ENCODE measurements at places on chromosomes 4 and X.

GRCh38 chrX:111481896-111482295 is 29.5 kb upstream of the SERTM2 start:
- H3K4me1 ChIP-seq: no peaks in the 10 kb centered on the region
- no peak overlapping the region for H3K4me3 ChIP-seq
- no peak for DNase-seq
- H3K27ac ChIP-seq: no peak overlapping the region
- no peaks in the 10 kb centered on the region for H3K36me3 ChIP-seq

DNA sequence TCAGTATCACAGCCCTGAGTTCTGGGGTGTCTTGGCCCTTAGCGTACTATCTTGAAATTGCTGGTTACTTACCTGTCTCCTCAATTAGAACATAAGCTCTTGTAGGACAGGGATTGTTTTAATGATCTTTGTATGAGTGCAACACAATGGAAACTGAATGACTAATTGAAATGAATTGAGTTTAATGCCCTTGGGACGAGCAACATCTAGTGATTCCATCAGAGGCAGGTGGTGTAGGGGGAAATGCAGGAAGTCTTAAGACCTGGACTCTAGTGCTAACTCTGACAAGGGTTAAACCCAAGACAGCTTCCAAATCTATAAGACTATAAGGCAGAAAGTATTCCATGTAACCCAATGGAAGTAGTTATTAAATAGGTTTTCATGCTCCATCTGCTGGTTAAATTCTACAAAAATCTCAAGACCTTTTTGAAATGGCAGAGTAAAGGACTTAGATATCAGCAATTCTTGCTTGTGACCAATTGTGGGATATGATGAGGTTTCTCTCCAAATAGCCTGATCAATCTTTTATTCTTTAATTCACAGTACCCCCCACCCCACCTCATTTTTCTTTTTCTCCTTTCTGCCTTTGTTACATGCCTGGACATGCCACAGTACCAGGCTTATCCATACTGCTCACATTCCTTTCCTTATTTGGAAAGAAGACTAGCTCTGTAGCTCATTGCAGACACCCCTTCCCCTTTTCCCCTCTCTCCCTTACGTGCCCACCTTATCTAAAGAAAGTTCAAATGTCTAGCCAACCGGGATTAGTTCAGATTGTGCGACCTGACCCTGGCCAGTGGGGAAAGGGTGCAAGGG is 340.8 kb downstream of the PAPSS1 start:
- no peaks in the 10 kb centered on the region for H3K4me1 ChIP-seq
- no peak overlapping the region for H3K4me3 ChIP-seq
- H3K36me3 ChIP-seq: no peaks in the 10 kb centered on the region
- H3K27ac ChIP-seq: no peak overlapping the region

GRCh38 chr4:153750197-153750817 is 9.5 kb downstream of the RNF175 start:
- no peak overlapping the region for H3K4me3 ChIP-seq
- peak; percentile 91 for DNase-seq
- H3K36me3 ChIP-seq: no peaks in the 10 kb centered on the region
- peaks cover 16% of the 10 kb centered on the region for H3K27me3 ChIP-seq
- H3K4me1 ChIP-seq: no peaks in the 10 kb centered on the region
- H3K27ac ChIP-seq: no peak overlapping the region

DNA sequence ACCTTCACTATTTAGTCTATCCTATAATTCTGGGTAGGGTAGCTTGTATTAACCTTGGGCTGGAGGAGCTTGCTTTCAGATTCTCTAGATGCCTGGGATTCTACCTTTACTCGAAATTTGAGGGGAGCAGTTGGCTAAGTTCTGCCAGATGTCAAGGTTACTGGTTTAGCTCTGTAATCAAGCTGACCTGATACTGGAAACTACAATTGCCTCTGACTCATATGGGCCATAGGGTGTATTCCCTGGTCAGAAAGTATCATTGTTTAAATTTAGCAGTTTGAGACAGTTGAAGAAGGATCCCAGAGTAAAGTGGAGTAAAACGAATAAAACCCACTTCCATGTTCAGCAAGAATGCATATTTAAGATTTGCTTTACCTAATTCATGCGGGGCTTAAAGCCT is 337.6 kb downstream of the SPIN4 start:
- no peaks in the 10 kb centered on the region for H3K4me1 ChIP-seq
- DNase-seq: no peak
- no peak overlapping the region for H3K4me3 ChIP-seq
- H3K36me3 ChIP-seq: no peaks in the 10 kb centered on the region

GRCh38 chrX:82765811-82766210 is 742.3 kb upstream of the POU3F4 start:
- H3K27me3 ChIP-seq: no peaks in the 10 kb centered on the region
- H3K27ac ChIP-seq: no peak overlapping the region
- H3K4me1 ChIP-seq: no peaks in the 10 kb centered on the region
- H3K4me3 ChIP-seq: no peak overlapping the region

- H3K36me3 ChIP-seq: no peaks in the 10 kb centered on the region
- H3K27me3 ChIP-seq: peaks cover 3% of the 10 kb centered on the region
- H3K4me1 ChIP-seq: no peaks in the 10 kb centered on the region
These were observed 137.2 kb upstream of the PGRMC2 start for GRCh38 chr4:128424527-128425497.

DNA sequence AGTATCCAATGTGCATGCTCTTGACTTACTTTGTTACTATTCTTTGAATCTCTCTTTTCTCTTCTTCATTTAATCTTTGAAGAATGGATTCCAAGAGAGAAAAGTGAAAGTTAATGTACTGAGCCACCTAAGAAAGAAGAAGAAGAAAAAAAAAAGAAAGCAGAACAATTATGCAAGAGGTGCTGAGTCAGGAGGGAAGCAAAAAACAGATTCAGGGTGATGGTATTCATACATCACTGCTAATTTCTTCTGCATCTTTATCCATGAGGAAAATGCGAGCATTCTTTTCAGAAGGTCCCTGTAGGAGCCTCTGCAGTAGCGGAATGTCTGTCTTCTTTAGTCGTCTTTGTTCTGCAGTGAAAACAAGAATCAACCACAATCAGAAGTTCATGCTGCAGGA is 43.9 kb downstream of the RASSF6 start:
- H3K36me3 ChIP-seq: no peaks in the 10 kb centered on the region
- no peak overlapping the region for H3K4me3 ChIP-seq

GRCh38 chrX:133749370-133749769 is 236.0 kb downstream of the GPC3 start:
- peaks cover 8% of the 10 kb centered on the region for H3K4me1 ChIP-seq
- H3K36me3 ChIP-seq: no peaks in the 10 kb centered on the region
- no peak overlapping the region for H3K27ac ChIP-seq
- no peak for DNase-seq
- H3K4me3 ChIP-seq: no peak overlapping the region

- H3K27me3 ChIP-seq: no peaks in the 10 kb centered on the region
- no peak overlapping the region for H3K27ac ChIP-seq
These were observed 208.8 kb downstream of the COX18 start for GRCh38 chr4:72860766-72861165.

- no peak overlapping the region for H3K27ac ChIP-seq
- no peak overlapping the region for H3K4me3 ChIP-seq
- H3K36me3 ChIP-seq: peaks cover 10% of the 10 kb centered on the region
These were observed 46.6 kb downstream of the RASGEF1B start for GRCh38 chr4:81424816-81425755.

DNA sequence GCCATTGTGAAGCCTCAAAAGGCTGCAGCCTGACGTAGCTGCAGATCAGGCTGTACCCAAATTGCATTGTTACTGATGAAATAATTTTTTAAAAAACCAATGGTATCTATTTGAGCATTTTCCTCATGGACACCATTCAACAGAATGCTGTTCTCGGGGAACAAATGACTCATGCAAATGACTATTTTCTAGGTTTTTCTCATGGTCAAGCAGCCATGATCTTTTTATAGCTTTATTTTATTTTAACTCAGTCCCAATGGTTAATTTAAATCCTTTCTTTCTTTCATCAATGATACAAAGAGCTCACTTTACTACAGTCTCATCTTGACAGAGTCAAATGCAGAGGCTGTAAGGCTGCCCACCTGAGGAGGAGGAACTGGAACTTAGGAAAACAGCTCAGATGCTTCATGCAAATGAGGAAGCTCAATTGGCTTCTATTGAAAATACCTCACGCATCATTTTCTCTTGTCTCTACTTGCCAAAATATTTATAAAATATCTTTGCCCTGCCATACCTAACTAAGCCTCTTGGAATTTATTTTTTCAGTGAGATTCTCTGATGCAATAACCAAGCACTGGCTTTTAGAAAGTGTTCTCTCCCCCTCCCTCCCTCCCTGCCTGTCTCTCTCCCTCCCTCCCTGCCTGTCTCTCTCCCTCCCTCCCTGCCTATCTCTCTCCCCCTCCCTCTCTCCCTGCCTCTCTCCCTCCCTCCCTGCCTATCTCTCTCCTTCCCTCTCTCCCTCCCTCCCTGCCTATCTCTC is 81.0 kb downstream of the SORBS2 start:
- no peak for DNase-seq
- H3K27me3 ChIP-seq: no peaks in the 10 kb centered on the region
- H3K36me3 ChIP-seq: no peaks in the 10 kb centered on the region
- H3K4me3 ChIP-seq: no peak overlapping the region
- H3K27ac ChIP-seq: no peak overlapping the region

GRCh38 chr4:7760706-7761105 is 179.0 kb downstream of the AFAP1 start:
- no peak for DNase-seq
- H3K27ac ChIP-seq: no peak overlapping the region
- no peak overlapping the region for H3K4me3 ChIP-seq
- H3K27me3 ChIP-seq: no peaks in the 10 kb centered on the region

DNA sequence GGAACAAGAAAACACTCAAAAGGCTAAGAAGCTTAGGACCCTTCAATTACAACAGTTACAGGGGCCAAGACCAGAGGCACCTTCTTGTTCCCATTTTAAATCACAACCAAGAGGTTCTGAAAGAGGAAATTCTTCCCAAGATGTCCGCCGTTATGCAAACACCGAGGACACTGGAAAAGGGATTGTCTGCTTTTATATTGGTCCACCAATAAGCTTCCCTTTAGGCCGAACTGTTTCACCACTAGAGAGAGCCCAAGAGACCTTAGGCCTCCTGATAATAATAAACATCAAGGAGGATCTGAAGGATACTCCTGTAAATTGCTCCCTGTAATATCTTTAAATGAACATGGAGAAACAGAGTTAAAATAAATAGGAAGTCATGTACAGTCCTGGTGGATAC is 92.6 kb upstream of the NLRP2B start:
- no peak overlapping the region for H3K4me3 ChIP-seq

DNA sequence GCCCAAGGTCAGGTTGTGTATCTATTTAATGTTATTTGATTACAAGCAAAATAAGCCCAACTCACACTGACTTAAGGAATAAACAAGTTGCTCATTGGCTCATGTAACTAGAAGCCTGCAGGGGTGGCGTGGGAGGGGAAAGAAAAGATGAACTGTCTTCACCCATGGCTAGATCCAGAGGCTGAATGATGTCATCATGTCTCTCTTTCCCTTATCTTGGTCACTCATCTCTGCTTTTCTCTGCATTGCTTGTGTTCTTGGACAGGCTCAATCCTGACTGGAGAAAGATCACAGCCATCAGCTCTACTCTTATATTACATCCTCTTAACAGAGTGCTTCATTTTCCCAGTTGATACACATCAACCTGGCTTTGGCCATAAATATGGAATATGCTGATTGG is 290.0 kb upstream of the DIAPH2 start:
- no peak overlapping the region for H3K27ac ChIP-seq
- no peaks in the 10 kb centered on the region for H3K27me3 ChIP-seq
- no peak overlapping the region for H3K4me3 ChIP-seq
- no peaks in the 10 kb centered on the region for H3K36me3 ChIP-seq
- no peaks in the 10 kb centered on the region for H3K4me1 ChIP-seq

GRCh38 chr4:4726051-4726450 is 133.4 kb upstream of the MSX1 start:
- H3K4me1 ChIP-seq: no peaks in the 10 kb centered on the region
- no peak overlapping the region for H3K27ac ChIP-seq
- H3K4me3 ChIP-seq: no peak overlapping the region
- no peaks in the 10 kb centered on the region for H3K27me3 ChIP-seq
- no peak for DNase-seq

GRCh38 chr4:23333946-23334878 is 555.6 kb downstream of the PPARGC1A start:
- no peaks in the 10 kb centered on the region for H3K36me3 ChIP-seq
- H3K4me1 ChIP-seq: peaks cover 26% of the 10 kb centered on the region
- H3K4me3 ChIP-seq: peak overlapping the region; percentile 1
- peak overlapping the region; percentile 89 for H3K27ac ChIP-seq
- H3K27me3 ChIP-seq: peaks cover 2% of the 10 kb centered on the region

GRCh38 chr4:48339642-48340041 is 1.7 kb upstream of the SLAIN2 start:
- no peak for DNase-seq
- H3K4me3 ChIP-seq: peak overlapping the region; percentile 29
- peaks cover 6% of the 10 kb centered on the region for H3K36me3 ChIP-seq
- H3K27ac ChIP-seq: no peak overlapping the region

DNA sequence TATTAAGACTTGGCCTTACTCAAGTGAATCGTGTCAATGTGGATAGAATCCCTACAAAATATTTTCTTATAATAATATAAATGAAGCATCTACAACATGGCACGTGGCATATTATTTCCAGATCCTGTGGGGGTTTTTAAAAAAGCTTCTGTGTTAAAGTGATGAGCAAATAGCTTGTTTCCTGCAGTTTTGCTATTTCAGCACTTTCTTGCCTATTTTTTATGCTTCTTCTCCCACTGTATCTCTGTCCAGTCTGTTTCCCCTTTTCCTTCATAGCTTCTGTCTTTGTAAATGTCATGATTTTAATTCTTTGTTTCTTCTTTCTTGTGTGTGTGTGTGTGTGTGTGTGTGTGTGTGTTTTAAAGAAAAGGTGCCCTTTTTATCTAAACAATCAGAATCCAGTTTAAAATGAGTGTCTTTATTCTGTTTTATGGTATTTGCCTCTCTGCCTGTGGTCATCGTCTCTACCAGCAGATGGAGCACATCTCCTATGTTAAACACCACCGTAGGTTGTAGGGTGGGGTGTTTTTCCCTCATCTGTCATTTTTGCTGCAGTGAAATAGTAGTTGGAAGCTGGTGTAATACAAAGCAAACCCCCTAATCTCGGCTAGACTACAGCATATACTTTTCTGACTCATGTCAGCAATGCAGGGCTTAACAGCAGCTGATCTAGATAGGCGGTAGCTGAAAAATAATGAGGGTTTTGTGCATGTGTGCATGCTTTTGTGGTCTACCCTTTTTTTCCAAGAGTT is 33.1 kb downstream of the FTHL17 start:
- no peaks in the 10 kb centered on the region for H3K36me3 ChIP-seq
- no peak overlapping the region for H3K4me3 ChIP-seq
- H3K27me3 ChIP-seq: no peaks in the 10 kb centered on the region
- H3K27ac ChIP-seq: no peak overlapping the region

DNA sequence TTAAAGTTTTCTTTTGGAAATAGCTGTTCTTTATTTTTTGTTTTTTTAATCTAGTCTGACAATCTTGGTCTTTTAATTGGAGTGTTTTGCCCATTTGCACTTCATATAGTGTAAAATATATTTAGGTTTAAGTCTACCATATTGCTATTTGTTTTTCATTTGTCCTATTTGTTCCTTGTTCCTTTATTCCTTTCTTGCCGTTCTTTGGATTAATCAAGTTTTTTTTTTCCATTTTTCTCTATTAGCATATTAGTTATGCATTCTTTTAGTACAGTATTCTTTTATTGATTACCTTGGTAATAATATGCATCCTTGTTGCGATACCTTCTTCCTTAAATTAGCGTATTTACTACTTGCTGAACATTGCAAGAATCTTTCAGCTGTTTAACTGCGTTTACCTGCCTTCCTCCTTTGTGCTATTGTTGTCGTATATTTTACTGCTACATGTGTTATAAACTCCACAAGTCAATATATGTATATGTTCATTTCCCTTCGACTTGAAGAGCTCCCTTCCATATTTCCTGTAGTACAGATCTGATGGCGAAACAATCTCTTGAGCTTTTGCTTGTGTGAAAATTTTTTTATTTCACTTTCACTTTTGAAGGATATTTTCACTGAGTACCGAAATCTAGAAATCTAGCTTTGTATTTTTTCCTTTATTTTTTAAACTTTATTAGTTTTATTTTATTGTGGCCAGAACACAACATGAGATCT is 23.9 kb upstream of the RNF212 start:
- DNase-seq: no peak
- H3K4me1 ChIP-seq: peaks cover 14% of the 10 kb centered on the region
- peaks cover 2% of the 10 kb centered on the region for H3K36me3 ChIP-seq

Measured in activated CD4-positive, alpha-beta T cell treated with anti-CD3 and anti-CD28 coated beads, Interleukin-2, amount 10 ng/mL, durations not matched to agents 24 days and 14 days (primary cell).